Activated CD4-positive, alpha-beta T cell treated with anti-CD3 and anti-CD28 coated beads, Interleukin-2, Interleukin-6, amounts not matched to agents 100 ng/mL and 50 ng/mL, durations not matched to agents 16 hours and 8 hours (primary cell): ENCODE measurements at places on chromosomes 1 and 21.

- no peak for DNase-seq
These were observed 225.6 kb upstream of the FGGY start for GRCh38 chr1:59071289-59071688.

DNA sequence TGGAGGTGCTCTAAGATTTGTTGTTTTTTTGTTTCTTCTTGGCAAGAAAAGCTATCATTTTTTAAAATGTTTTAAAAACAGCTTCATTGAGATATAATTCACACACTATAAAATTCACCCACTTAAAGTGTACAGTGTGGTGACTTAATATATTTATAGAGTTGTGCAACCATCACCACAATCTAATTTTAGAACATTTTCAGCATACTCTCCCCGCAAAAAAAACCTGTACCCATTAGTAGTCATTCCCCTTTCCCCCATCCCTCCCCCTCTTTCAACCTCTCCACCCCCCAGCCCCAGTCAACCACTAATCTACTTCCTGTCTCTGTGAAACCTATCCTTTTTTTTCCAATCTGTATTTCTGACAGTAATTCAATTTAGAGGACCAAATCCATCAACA lies 30.6 kb downstream of the ZC3H11B start:
- DNase-seq, result no peak

- no peak for DNase-seq
These were observed 59.6 kb downstream of the CAPZB start for GRCh38 chr1:19425646-19426239.

DNA sequence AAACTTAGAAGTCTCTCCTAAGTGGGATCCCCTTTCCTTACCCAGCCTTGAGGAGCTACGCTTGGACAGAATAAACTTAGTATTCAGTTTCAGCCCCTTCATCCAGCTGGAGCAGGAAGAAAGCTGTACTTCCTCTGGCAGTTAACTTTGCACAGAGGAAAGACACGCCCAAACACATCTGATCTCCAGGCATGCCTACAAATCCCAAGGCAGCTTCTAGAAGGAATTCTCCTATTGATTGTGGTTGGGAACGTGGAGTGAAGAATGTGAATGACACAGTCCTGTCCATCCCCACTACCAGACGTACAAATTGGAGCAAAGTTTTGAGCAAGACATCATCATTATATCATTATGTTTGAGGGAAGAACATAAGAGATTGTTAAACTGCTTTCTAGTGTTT lies 6.6 kb upstream of the AK4 start:
- no peak for DNase-seq
